ENCODE measurements at places on chromosomes 13 and 19. TPM values are rescaled to one million over a fixed set of nuclear protein-coding genes. Genes with fewer than 3 reads are reported as not detected.
A peak's percentile ranks its signal among the peaks of the same experiment; 100 is the strongest.

ZNF112 gene
- 2.2 TPM for total RNA-seq

CNN1 gene
- total RNA-seq: 8.3 TPM

FAM216B gene
- not detected for total RNA-seq

SOX1 gene
- total RNA-seq: not detected

CACNA1A gene
- 0.20 TPM for total RNA-seq

APOC4 gene
- total RNA-seq: not detected

ZSWIM9 gene
- total RNA-seq: 2.4 TPM

FCER2 gene
- 0.20 TPM for total RNA-seq

GFY gene
- total RNA-seq: not detected

ARRDC5 gene
- total RNA-seq: not detected

ARL11 gene
- 1.2 TPM for total RNA-seq

CEACAM7 gene
- 71.9 TPM for total RNA-seq

HS6ST3 gene
- not detected for total RNA-seq

DNA sequence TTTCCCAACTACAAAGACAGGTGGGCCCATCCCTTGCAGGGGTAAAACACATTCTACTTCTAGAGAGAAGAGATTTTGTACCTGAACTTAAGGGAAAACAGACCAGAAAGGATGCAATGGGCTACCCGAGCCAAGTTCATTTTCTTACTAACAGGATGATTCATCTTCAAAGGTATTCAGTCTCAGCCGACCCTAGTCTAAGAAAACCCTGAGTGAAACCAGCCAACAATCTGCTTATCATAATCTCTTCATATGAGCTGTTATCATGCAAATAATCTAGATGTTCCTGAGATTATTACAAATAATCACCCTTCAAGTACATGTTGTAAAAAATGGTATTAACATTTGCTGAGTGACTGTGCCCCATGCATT is 15.6 kb downstream of the PABPC3 start:
- ATAC-seq: no peak

DNA sequence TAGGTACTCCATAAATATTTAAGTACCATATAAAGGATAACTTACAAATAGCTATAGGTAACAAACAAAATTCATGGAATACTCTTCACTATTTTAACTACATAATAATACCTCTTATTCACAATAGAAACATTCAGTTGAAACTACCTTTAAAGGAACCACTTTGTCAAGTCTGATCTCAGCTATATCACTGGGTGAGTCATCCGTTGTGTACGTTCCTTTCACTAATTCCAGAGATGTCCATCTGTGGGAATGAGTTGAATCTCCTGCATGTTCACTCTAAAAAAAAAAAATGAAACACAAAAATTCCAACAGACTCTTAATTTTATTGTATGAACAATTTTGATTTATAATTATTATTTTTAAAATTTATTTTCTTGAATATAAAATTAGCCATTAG is 149.4 kb upstream of the FBXL3 start:
- no peak for ATAC-seq

- no peak for ATAC-seq
These were observed 4.2 kb downstream of the PSG2 start for GRCh38 chr19:43078311-43078710.

DNA sequence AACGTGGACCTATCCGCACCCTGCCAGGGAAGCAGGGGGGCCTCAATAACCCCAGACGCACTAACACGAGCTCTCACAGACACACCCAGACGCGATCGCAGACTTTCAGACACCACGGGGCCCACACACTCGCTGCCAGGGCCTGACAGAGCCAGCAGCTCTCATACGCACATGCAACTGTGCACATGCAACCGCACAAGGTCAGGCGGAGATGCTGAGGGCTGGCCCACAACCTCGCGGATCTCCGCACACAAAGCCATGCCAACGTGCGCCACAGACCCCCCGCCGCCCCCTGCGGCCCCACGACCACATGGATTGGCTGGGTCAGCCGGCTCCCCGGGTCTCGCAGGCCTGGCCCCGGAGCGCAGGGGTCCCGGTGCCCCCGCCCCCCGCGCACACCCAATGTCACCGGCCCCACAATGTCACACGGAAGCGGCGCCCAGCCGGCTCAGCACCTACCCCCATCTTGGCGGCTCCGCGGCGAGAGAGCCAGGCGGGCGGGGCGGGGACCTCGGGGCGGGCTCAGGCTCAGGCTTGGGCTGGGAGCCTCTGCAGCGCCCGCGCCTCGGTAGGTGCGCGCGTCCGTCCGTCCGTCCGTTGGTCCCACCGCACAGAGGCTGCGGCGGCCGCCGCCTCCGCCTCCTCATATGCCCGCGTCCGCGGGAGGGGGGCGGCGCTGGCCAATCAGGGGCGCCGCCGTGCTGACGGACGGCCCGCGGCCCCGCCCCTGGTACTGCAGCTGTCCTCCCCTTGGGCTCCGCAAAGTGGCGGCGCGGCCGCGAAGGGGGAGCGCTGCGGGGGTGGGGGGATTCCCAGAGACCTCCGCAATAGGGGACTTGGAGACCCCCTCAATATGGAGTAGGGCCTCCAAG is at the start of gene ATP1A3:
TSS of gene ATP1A3 (minus strand) at position 619 of the 872 bp plus-strand sequence. CDS start at position 465, 154 bp downstream.
- ATAC-seq: peak; percentile 67

GRCh38 chr19:35379992-35380391 is 9.1 kb downstream of the GPR42 start:
- no peak for ATAC-seq

DNA sequence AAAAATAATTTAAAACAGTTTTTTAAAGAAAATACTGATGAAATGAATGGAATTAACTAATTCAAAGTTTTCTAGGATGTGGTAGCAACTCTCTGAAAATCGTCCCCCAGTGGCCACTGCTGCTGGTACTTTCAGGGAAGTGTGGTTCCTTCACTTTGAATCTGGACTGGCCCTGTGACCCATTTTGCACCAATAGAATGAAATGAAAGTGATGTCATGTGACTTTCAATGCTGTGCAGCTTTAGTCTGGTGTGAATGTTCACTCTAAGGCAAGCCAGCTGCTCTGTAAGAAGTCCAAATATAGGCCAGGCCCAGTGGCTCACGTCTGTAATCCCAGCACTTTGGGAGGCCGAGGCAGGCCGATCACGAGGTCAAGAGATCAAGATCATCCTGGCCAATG is 26.4 kb upstream of the HNRNPA1L2 start:
- ATAC-seq: no peak

DNA sequence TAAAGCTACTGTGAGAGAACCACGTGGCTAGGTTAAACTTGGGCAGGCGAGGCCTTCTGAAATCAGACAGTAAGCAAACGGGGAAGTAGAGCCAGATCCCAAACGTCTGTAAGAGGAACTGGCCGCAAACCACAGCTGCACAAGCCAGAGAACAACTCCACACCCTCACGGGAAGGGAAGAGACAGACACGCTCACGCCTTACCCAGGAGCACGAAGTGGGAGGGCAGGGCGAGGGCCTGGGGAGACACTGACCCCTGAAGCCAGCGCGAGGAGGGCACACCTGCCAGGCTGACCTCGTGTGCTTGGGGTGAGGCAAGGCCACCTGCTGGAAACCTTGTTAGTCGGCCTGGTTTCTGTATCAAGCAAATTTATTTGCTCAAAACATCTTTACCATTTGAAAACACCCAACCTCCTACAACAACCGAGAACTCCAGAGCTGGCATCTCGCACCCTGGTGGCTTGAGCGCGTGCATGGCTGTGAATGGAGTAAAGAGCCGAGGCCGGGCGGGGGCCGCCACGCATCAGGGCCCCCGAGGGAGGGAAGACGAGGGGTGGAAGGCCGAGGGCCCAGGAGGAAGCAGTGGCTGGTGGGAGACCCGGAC is 7.3 kb downstream of the POLR2E start:
- ATAC-seq: peak; percentile 3

DNA sequence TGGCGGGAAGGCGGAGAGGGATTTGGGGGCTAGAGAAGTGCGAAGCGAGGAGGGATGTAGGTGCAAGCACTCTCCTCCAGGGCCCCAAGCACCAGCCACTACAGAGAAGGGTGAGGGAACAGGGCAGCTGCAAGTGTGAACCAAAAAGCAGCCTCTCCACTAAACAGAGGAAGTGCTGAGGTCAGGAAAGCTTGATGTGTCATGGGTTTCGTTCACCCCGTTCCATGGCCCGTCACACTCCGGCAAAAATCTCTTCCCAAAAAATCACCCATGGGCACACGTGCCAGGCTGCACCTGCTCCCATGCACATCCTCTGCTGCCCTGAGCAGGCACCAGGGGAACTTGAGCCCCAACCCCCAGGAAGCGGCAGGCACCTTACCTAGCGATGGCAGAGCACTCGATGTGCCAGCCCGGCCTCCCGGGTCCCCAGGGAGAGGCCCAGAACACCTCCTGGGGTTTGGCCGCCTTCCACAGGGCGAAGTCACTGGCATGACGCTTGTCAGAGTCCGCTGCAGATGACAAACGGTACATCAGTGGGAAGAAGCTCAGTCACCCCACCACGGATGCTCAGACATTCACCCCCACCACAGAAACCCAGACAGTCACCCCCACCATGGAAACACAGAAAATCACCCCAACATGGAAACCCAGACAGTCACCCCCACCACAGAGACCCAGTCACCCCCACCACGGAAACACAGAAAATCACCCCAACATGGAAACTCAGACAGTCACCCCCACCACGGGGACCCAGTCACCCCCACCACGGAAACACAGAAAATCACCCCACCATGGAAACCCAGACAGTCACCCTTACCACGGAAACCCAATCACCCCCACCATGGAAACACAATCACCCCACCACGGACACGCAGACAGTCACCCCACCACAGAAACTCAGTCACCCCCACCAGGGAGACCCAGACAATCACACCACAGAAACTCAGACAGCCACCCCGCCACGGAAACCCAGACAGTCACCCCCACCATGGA is 29.0 kb downstream of the CARS2 start:
- peak; percentile 67 for ATAC-seq

DNA sequence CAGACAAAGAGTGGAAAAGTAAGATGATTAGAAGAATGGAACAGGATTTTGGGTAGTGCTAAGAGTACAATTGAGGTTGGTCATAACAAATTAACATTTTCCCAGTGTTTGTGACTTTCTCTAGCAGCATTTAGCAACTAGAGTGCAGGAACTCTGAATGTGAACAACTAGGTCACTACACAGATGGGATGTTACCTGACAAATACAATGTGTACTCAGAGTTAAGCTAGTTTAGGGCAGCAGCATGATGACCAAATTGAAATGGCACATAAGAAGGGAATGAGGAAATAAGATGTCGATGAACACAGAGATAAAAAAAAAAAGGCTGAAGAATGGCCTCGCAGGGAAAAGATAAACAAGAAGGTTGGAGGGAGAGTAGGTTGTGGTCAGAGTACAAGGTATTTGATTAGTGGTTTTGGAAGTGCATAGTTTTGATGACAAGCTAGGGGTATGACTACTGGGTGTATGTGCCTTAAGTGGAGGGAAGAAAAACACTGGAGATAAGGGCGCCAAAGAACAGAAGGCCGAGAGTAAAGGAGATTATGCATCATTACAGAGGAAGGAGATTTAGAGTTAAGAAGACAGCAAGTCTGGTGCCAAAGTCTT is 381.1 kb downstream of the FGF14 start:
- no peak for ATAC-seq

- no peak for ATAC-seq
These were observed 74.1 kb downstream of the DCLK1 start for GRCh38 chr13:36057041-36057440.

DNA sequence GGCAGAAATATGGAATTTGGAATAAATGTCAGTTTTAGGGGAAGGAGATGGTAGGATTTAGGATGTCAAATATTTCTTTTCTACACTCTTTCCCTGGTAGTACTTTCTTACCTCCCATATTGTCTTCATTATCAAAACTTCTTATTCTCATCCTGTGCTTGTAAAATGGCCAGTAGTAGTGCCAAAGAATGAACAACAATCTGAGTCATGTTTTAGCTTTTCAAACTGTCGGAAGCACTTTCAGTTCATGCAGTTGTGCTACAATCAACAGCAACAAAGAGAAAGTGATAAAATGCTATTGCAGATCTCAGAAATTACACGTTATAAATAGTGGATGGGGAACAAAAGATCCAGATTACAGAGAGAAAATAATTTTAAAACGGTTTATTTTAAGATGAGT is 193.7 kb upstream of the RXFP2 start:
- no peak for ATAC-seq

GRCh38 chr19:55212447-55212846 is 3.1 kb upstream of the PTPRH start:
- ATAC-seq: no peak

- ATAC-seq: no peak
These were observed 1651.3 kb downstream of the SLITRK5 start for GRCh38 chr13:89322466-89322865.
